Activated CD4-positive, alpha-beta memory T cell treated with anti-CD3 and anti-CD28 coated beads for 36 hours (primary cell): ENCODE measurements at places on chromosomes 3 and 15. TPM values are rescaled to one million over a fixed set of nuclear protein-coding genes. Genes with fewer than 3 reads are reported as not detected.

SPINT1 gene
- 11.3 TPM for total RNA-seq

SQOR gene
- total RNA-seq, result 194 TPM

SCAANT1 gene
- not detected for total RNA-seq

DNA sequence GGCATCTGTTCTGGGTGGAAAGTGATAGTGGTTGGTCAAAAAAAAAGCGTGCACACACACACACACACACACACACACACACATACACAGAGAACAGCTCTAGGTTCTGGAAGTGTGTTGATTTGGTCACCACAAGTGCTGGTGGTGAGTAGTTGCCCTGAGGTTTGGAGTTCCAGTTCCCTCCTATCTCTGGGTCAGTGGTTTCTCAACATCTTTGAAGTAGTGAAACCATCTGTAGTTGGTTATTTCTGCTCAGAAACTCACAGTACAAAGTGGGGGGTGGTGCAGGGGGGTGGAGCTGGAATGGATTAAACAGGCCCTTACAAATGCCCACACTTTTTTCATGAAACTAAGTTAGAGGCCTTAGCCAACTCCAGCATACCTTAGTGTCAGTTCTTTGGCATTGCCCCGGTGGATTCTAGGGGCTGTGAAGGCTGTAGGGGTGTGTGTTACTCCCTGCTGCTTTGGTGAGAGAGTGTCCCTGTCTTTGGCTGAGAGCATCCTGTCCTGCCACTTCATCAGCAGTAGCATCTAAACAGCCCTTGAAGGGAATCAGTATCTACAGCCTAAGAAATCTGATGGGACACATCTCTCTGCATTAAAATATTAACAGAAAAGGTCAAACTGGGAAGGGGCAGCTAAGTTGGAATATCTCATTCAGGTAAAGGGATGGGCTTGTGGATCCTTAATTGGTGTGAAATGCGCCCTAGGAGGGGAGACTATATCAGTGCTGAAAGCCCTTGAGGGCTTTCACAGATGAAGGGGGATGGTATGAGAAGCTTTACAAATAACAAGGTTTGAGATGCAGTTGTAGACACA is 20.6 kb downstream of the SMAD3 start:
- peak overlapping the region; percentile 1 for H3K4me3 ChIP-seq
- H3K4me1 ChIP-seq, result peaks cover 98% of the 10 kb centered on the region
- peak overlapping the region; percentile 82 for H3K27ac ChIP-seq
- H3K27me3 ChIP-seq, result no peaks in the 10 kb centered on the region

DNA sequence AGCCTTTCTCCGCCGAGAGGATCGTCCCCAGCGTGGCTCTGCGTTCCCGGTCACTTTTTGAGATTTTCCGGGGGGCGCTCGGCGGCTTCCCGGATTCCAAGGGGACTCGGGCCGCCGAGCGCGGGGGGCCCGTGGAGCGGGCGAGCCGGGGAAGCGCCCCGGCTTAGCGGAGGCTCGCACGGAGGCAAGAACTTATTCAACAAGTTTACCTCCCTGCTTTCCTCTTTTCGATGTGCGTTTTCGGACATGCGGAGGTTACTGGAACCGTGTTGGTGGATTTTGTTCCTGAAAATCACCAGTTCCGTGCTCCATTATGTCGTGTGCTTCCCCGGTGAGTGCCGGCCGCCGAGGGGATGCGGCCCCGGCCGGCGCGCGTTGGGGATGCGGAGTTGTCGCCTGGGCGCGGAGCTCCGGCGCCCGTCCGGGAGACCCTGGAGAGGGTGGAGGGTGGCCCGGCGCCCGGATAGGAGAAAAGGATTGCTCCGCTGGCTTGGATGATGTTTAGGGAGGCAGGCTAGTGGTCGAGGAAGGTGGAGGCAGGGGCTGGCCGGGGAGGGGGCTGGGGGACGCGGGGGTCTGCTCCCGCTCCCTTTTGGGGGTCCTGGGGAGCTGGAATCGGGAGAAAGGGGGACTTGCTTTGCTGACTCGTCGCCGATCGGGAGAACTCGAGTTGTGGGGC is 810 bp downstream of the PTPRG start:
- H3K27ac ChIP-seq, result no peak overlapping the region
- peaks cover 55% of the 10 kb centered on the region for H3K27me3 ChIP-seq
- no peak overlapping the region for H3K4me3 ChIP-seq
- no peaks in the 10 kb centered on the region for H3K36me3 ChIP-seq

DNA sequence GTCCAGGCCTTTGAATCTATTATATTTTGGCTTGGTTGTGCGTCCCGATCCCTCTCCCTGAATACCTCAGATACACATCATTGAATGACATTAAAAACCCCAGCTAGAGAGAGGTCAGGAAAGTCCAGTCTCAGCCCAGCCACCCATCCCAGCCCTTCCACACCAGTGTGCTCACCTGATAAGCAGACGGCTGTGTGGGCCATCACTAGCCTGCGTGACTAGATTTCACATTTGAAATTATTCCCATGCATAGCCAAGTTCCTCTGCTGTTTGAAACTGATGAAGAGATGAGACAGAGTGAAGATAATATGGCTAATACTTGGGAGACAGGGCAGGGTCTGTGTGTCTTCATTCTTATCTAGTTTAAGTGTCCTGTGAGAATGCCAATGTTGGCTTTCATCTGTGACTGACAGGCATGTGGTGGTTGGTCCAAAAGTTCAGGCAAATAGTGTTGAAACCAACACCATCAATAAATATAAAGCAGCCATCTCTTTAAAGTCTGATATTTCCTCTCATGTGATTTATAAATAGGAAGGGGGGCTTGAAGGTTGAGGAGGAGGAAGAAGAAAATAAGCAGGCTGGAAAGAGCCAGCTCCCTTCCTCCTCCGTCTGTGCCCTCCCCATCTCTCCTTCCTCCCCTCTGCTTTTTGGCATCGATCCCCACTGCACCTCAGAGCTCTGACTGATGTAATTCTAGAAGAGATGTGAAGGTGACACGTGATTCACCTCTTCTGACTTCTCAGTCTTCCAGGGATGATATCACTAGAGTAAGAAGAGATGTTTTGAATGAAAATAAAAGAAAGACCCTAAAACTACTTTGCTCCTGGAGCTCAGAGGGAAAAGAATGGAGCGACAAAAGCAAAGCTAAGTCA is 5.1 kb downstream of the FAM43A start:
- H3K4me1 ChIP-seq, result peaks cover 32% of the 10 kb centered on the region
- H3K27me3 ChIP-seq, result peaks cover 1% of the 10 kb centered on the region
- H3K36me3 ChIP-seq, result peaks cover under 1% of the 10 kb centered on the region
- no peak overlapping the region for H3K4me3 ChIP-seq
- DNase-seq, result no peak

GRCh38 chr3:151787626-151788025 is 26.3 kb upstream of the AADAC start:
- H3K4me3 ChIP-seq, result no peak overlapping the region
- H3K27ac ChIP-seq, result no peak overlapping the region

GRCh38 chr3:141796889-141797781 is 33.9 kb downstream of the GRK7 start:
- peak overlapping the region; percentile 94 for H3K27ac ChIP-seq
- H3K36me3 ChIP-seq, result no peaks in the 10 kb centered on the region
- no peaks in the 10 kb centered on the region for H3K27me3 ChIP-seq

- H3K36me3 ChIP-seq, result no peaks in the 10 kb centered on the region
- peaks cover 35% of the 10 kb centered on the region for H3K27me3 ChIP-seq
- no peaks in the 10 kb centered on the region for H3K4me1 ChIP-seq
- no peak for DNase-seq
Measured at GRCh38 chr3:64056606-64057180, 33.4 kb upstream of the PSMD6 start.

DNA sequence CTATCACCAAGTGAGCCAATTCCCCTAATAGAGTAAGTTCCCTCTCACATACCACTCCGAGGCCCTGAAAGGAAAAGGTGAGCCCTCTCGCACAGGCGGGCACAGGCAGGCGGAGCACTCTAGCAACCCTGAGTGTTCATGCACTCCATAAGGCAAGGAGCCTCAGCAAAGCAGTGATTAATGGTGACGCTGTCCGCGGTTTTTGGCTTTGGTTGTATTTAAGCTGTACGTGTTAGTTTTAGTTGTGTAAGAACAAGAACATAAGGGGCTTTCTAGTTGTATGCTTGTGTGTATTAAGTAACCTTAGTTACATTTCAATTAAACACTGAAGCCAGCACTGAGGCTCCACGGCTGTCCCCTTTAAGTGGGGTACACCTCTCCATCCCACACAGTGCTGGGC is 33.1 kb downstream of the KLHL25 start:
- peaks cover 4% of the 10 kb centered on the region for H3K4me1 ChIP-seq
- no peak overlapping the region for H3K4me3 ChIP-seq
- no peak overlapping the region for H3K27ac ChIP-seq
- H3K36me3 ChIP-seq, result no peaks in the 10 kb centered on the region
- DNase-seq, result no peak

DNA sequence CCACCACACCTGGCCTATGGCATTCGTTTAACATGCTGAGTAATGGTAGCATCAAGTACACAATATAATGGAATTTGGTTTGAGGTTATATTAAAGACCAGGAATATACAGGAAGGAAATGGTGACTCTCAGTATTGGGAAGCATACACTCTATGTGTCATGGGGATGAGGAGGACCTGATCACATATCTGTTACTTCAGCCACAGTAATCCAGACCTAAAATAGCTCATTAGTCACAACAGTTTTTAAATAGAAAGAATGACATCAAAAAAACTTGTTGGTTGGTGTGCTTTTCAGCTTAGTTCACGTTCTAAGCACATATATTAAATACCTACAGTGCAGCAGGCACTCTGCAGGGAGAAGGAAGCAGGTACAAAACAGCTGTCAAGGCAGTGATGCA is 52.5 kb upstream of the ATP2C1 start:
- no peak for DNase-seq
- H3K27ac ChIP-seq, result no peak overlapping the region
- H3K27me3 ChIP-seq, result peaks cover 8% of the 10 kb centered on the region
- H3K36me3 ChIP-seq, result no peaks in the 10 kb centered on the region

DNA sequence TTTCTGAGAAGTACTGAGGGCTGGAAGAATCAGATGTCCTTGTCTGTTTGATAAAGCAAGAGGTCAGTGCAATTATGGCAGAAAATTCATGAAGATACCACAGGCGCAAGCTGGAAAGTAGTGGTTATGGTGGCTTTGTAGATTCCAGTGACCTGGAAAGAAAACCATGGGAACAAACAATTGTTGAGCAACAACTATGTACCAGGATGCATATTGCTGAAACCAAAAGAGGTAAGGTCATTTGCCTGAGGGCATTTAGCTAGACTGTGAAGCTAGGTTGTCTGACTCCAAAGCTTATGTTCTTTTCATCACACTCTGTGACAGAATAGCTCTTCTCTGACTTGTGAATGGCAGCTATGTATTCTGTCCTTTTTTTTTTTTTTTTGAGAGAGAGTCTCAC is 74.0 kb downstream of the B3GALNT1 start:
- peaks cover 6% of the 10 kb centered on the region for H3K36me3 ChIP-seq
- H3K4me1 ChIP-seq, result peaks cover 6% of the 10 kb centered on the region
- DNase-seq, result no peak
- no peak overlapping the region for H3K4me3 ChIP-seq
- no peak overlapping the region for H3K27ac ChIP-seq
- no peaks in the 10 kb centered on the region for H3K27me3 ChIP-seq

GRCh38 chr15:90478846-90479481 is 50.8 kb upstream of the CRTC3 start:
- H3K27ac ChIP-seq, result peak overlapping the region; percentile 57
- DNase-seq, result peak; percentile 33
- no peak overlapping the region for H3K4me3 ChIP-seq
- no peaks in the 10 kb centered on the region for H3K27me3 ChIP-seq

DNA sequence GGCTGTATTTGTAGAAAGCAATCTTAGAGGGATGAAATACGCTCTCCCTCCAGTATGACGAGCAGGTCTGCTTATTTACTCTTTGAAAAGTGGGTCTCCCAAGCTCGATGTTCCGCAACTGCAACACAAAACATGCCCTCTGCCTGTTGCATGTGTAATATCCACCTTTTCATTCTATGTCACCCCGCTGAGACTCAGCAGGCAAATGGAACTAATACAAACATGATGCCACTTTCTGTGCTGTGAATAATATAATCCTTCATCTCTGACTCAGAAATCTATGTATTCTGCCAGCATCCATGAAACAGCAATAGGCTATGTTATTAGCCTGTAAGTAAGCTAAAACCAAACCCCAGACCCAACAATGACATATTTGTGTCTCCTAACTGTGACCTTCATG is 200.8 kb upstream of the TMCO5A start:
- DNase-seq, result no peak
- no peaks in the 10 kb centered on the region for H3K36me3 ChIP-seq
- no peak overlapping the region for H3K4me3 ChIP-seq
- H3K27ac ChIP-seq, result no peak overlapping the region

- H3K27ac ChIP-seq, result no peak overlapping the region
- no peak overlapping the region for H3K4me3 ChIP-seq
- H3K36me3 ChIP-seq, result no peaks in the 10 kb centered on the region
- no peaks in the 10 kb centered on the region for H3K4me1 ChIP-seq
- peaks cover 5% of the 10 kb centered on the region for H3K27me3 ChIP-seq
Measured at GRCh38 chr15:63082366-63082765, 39.3 kb upstream of the LACTB start.

DNA sequence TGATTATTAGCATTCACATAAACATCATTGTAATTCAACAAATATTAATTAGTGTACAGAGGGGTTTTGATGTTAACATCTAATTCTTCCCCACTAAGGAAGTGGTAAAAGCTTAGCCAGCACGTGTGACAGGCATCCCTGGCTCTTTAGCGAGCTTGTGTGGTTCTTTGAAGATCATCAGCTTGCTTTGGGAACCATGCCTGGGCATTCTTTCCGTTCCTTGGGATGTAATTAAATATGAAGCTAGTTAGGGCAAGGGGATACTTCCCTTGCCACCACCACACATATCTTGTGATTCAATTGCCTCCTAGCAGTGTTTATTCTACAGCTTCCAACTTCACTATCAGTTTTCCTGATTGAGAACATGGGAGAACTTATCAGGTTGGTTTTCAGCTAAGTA is 246.5 kb downstream of the MYRIP start:
- H3K36me3 ChIP-seq, result no peaks in the 10 kb centered on the region
- H3K27ac ChIP-seq, result no peak overlapping the region
- DNase-seq, result no peak
- no peak overlapping the region for H3K4me3 ChIP-seq
- no peaks in the 10 kb centered on the region for H3K27me3 ChIP-seq

- H3K4me1 ChIP-seq, result no peaks in the 10 kb centered on the region
- no peak for DNase-seq
- no peak overlapping the region for H3K27ac ChIP-seq
- H3K36me3 ChIP-seq, result no peaks in the 10 kb centered on the region
- peaks cover 25% of the 10 kb centered on the region for H3K27me3 ChIP-seq
Measured at GRCh38 chr15:34818526-34818925, 23.2 kb upstream of the ACTC1 start.
